ENCODE measurements at places on chromosomes 11 and 22. TPM values are rescaled to one million over a fixed set of nuclear protein-coding genes. Genes with fewer than 3 reads are reported as not detected.

TREH gene
- not detected for total RNA-seq

CRYAB gene
- 327 TPM for total RNA-seq

C22orf15 gene
- total RNA-seq: not detected

RFPL3 gene
- total RNA-seq: not detected

TRIM66 gene
- 4.3 TPM for total RNA-seq

CCDC87 gene
- not detected for total RNA-seq

PARVG gene
- 56.7 TPM for total RNA-seq

KCNQ1OT1 gene
- 4.3 TPM for total RNA-seq

BEST1 gene
- 5.8 TPM for total RNA-seq

HEPHL1 gene
- not detected for total RNA-seq

OR2D2 gene
- not detected for total RNA-seq

PANX3 gene
- not detected for total RNA-seq

OR10D3 gene
- total RNA-seq: not detected

F2 gene
- not detected for total RNA-seq

HBG1 gene
- total RNA-seq: not detected

LRRC55 gene
- total RNA-seq: not detected

OR52J3 gene
- not detected for total RNA-seq

SLC22A25 gene
- not detected for total RNA-seq

NR1H3 gene
- 68.6 TPM for total RNA-seq

DNA sequence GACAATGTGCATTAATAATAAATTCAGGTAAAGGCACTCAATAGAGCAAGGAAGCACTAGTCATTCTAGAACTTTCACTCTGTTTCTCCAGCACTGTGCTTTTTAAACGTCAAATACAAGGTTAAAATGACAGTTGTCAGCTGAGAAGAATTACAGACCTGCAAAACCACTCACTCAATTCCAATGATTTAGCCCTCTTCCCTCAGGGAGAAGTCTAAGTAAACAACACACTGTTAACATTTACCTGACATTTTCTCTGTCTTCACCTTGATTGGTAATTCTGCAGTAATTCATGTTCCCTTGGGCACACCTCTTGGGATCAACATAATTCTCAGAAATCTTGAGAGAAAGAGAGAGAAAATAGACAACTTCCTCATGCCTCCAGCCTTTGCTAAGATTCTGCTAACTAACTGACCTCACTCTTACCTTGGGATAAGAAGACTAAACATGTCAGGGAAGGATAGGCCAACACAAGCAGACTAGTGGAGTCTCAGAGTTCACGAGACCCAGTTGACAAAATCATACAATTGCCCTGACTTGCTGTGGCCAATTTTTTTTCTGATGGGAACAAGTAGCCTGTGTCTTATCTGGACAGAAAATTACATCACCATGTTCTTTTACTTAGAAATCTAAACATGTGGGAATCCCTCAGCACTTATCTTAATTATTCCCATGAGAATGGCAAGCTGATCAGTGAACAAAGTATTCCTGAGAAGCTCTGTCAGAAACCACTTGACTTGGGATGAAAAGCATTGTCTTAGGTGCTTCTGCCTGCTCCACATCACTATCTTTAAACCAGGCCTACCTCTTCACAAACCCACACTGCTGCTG lies 516.8 kb upstream of the FAT3 start:
- DNase-seq: no peak

DNA sequence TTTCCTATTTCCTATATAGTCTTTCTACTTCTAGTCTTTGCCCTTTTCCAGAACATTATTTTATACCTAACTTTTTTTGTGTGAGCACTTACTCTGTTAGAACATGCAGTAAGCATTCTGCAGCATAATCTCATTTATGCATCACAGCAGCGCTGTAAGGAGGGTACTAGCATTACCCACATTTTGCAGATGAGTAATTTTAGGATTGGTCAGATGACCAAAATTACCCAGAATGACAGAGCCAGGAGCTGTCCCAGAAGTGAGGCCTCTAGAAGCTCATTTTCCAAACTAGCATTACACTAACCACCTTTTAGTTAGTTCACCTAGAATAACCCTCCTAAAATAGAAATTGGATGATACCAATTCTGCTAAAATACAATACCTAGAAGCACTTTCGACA lies 47.1 kb upstream of the ARHGAP32 start:
- DNase-seq: no peak

DNA sequence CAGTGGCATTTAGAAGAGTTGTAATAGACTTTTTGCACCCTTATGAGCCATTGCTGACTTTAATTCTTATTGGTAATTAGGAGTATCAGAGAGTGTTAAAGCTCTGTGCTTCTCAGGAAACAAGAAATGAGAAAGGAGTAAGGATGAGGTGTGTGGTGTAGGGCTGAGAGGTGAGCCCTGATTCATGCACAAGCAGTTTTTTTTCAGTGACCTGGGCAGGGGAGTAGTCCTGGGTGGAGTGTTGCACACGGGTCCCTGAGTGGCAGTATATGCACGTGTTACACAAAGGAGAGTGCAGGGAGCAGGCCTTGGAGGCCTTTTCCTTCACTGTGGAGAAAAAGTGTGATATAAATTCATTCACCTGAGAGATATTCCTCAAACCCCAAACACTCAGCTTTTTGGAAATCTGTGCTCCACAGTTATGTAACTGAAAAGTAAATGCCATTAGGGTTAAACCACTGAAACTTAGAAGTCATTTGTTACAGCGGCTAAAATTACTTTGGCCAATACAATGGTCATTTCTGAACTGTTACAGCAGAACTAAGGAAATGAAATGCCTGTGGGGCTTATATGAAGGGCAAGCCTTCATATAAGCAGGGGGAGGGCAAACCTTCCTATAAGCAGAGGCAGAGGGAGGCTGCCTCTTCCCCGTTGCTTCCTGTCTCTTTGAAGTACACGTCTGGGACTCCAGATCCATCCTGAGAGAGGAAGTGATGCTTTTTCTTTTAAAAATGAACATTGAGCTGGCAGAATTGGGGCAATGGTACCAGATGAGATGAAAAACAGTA lies 62.6 kb upstream of the OLFML1 start:
- DNase-seq: no peak

GRCh38 chr11:110293389-110293788 lies 3.0 kb downstream of the RDX start:
- no peak for DNase-seq

DNA sequence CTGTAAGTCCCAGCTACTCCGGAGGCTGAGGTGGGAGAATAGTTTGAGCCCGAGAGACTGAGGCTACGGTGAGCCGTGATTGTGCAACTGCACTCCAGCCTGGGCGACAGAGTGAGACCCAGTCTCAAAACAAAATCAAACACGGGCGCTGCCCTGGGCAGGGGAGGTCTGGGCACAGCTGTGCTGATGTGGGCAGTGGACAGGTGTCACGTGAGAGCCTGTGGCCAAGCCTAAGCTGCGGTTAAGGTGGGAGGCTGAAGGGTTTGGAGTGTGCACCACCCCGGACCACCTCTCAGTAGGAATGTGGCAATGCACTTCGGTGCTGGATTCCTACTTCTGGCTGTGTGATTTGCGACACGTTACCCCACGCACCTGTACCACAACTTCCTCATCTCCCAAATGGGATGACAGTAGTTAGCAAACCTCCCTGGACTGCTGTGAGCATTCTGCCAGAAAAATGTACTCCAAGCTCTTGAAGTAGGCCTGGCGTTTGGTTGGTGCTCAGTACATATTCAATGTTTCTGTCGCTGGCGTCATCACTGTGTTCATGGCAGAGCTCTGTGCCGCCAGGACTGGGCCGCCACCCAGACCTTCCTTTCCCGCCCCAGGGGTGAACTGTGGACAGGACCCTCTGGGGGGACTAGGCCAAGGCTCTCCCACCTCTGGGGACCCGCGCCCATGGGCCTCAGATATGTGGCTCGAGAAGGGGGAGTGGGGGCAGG lies 807 bp upstream of the ZNF74 start:
- no peak for DNase-seq

GRCh38 chr11:121898903-121899302 lies 217.1 kb downstream of the BLID start:
- no peak for DNase-seq

- DNase-seq: no peak
Observed at GRCh38 chr11:104844451-104844850, 53.8 kb downstream of the CASP12 start.

DNA sequence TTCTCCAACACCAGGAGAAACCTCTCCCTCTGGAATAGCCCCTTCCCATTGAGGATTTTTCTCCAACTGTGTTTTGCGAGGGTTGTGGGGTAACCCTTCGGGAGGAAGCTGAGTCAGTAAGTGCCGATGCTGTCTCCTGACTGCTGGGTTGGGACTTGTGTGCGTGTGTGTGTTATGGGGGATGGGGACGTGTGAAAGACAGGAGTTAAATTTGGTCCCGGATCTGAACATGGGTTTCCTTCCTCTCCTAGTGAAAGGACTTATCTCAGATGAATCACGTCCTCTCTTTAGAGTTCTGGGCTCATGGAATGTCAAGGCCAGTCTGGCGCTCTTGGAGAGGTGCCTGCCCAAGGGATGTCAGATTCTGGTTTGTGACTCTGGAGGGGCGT lies 33.3 kb downstream of the KIAA1671 start:
- DNase-seq: no peak

DNA sequence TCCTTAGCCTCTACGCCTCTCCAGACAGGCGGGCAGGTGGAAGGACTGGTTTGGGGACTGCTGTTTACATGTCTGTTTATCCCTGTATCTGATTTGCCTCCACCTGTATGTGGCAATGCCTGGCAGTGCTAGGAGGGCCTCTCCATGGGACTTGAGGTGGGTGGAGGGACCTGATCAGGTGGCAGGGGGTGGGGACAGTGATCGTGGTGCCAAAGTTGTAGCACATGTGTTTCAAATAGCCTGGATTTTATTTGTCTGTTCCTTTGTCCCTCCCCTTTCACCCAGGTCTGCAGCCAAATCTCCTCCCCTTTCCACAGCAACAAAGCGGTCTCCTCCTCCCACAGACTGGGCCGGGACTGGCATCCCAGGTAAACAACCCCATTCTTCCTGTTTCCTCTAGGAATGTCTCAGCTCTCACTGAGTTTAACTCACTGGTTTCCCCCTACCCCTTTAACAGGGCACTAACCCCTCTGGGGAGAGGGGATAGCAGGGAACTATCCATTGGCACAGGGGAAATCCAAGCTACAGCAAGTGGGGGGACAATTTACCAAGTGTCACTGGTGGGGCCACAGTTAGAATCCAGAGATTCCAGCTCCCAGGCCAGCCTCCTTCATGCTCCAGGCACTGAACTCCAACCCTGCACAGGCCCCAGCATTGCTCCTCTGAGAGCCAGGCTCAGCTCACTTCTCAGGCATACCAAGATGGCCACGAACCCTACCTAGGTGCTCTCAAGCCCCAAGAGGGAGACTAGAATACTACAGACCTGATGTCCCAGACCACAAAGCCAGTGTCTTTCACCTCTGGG lies 22.9 kb upstream of the TLCD5 start:
- no peak for DNase-seq

GRCh38 chr11:94924171-94924572 lies 49.2 kb downstream of the CWC15 start:
- DNase-seq: no peak

GRCh38 chr11:792873-793272 lies 3.0 kb upstream of the CEND1 start:
- no peak for DNase-seq

- no peak for DNase-seq
Observed at GRCh38 chr11:12132790-12133145, 22.4 kb downstream of the MICAL2 start.

- no peak for DNase-seq
Observed at GRCh38 chr22:38802671-38803121, 8.8 kb upstream of the DNAL4 start.

DNA sequence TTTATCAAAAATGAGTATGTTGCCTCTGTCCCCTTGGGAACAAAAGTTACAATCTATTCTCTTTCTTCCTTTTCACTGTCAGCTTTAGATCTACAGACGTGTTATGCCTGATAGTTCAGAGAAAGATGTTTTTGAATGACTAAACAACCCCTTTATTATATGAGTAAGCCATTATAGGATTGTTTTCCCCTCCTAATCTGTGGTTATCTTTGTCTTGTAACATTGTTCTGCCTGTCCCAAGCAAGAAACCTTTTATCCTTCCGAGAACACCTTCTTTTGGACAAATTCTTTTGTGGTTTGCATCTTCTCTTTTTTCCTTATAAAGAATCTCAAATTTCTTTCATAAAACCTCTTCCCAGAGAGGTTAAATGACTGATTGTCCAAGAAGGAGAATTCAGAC lies 208.4 kb downstream of the DDX10 start:
- no peak for DNase-seq

GRCh38 chr11:87359401-87359800 lies 321.7 kb downstream of the TMEM135 start:
- no peak for DNase-seq

GRCh38 chr11:122877732-122878131 lies 4.8 kb upstream of the JHY start:
- DNase-seq: no peak

GRCh38 chr11:31387379-31387778 lies 17.7 kb downstream of the DNAJC24 start:
- DNase-seq: no peak

- no peak for DNase-seq
Observed at GRCh38 chr22:45974498-45974897, 2.5 kb downstream of the WNT7B start.

DNA sequence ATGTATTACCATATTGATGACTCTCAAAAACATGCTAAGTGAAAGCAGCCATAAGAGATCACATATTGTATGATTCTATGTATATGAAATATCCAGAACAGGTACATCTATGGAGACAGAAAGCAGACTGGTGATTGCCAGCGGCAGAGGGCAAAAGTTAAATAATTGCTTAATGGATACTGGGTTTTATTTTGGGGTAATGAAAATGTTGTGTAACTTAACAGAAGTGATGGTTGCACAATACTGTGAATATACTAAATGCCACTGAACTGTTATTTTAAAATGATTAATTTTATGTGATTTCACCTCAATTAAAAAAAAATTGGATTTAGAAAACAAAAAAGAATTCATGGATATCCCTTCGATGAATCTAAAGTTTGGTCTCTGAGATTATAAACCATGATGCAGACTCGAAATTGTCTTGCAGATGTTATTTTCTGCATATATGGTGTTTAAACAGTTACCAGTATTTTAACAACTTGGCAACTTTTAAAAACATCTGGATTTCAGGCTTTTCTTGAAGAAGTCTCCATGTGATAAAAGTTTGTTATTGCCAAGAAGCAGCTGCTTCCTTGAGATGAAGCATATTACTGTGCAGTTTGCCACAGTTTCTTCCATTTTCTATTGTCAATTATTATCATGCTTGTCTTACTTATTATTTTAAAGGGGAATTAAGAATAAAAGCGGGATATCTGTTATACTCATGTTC lies 38.1 kb downstream of the LARGE2 start:
- no peak for DNase-seq

- DNase-seq: no peak
Observed at GRCh38 chr11:129930743-129931142, 35.4 kb upstream of the NFRKB start.

- no peak for DNase-seq
Observed at GRCh38 chr11:10979529-10979928, 121.7 kb upstream of the ZBED5 start.

GRCh38 chr11:28910926-28911325 lies 802.7 kb downstream of the METTL15 start:
- no peak for DNase-seq

GRCh38 chr11:92980312-92980711 lies 10.9 kb downstream of the MTNR1B start:
- DNase-seq: no peak

- no peak for DNase-seq
Observed at GRCh38 chr11:134764367-134764766, 352.3 kb upstream of the B3GAT1 start.
